ENCODE measurements at places on chromosomes 2 and 18.
A peak's percentile ranks its signal among the peaks of the same experiment; 100 is the strongest.

GRCh38 chr2:6139916-6140315 lies 447.7 kb downstream of the SOX11 start:
- no peak for DNase-seq

GRCh38 chr2:28487258-28487657 lies 8.6 kb upstream of the PLB1 start:
- DNase-seq = no peak

GRCh38 chr18:12361770-12362378 lies 15.2 kb downstream of the AFG3L2 start:
- no peak for DNase-seq

- DNase-seq = no peak
These were observed 511.5 kb downstream of the NYAP2 start for GRCh38 chr2:225911019-225911418.

DNA sequence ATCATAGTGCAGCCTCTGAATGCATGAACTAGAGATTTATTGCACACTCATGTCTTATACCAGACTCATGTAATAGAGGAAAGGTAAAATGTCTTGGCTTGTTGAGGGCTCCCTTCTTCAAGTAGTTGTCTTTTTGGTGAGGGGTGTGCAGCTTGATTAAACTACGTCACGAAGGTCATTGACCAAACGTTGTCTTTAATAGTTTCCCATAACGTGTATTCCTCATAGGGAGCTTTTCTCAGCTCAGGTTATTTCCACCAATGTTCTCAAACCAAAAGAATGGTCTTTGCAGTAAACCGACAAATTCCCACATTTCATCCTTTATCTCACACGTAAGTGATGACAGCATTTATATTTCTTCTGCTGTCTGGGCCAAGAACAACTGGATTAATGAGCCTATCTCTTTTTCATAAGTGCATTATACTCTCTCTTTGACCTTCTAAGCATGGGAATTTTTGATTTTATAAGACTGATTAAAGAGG lies 547.7 kb upstream of the ZEB2 start:
- DNase-seq = no peak

DNA sequence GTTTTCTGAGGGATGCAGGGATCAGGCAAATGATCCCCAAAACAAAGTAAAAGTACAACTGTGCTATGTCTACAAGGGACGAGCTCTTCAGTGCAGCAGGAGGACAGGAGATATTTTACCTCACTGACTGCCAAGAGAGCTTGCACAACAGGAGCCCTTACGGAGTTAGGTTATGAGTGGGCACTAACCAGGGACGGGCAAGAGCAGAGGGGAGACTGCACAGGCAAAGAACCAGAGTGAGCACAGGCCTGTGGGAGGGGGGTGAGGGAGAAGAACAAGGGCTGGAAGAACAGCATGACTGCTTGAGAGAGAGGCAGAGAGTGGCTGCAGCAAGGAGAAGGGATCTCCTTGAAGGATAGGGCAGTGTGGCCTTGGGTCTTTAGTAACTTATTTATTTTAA lies 101.1 kb upstream of the PID1 start:
- no peak for DNase-seq

DNA sequence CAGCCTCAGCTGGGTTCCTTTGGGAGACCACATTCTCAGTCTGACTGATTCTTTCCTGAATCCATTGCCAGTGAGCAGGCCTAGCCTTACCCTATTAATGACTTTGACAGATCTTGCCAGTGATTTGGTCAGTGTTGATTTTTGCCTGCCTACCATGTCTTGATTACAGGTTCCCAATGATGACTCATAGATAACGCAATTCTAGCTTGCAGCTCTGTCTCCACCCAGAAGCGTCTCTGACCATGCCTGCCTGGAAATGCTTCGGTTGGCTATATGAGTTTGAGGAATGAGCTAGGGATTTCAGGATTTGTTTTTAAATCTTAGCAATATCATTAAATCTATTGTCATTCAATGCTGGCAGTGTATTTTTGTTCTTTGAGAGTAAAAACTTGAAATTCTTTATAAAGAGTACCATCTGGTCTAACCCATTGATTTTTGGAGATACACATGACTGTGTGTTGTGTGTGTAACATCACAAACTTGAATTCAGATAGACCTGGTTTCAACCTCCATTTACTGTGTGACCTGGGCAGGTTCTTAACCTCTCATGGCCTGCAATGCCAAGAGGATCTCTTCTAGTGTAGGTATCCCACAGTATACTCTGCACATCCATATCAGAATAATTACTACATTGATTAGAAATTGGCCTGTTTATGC lies 57.0 kb downstream of the CCDC150 start:
- DNase-seq = no peak

- no peak for DNase-seq
These were observed 421.3 kb upstream of the MMADHC start for GRCh38 chr2:150008901-150009300.

GRCh38 chr2:174322746-174323145 lies 12.0 kb upstream of the SP9 start:
- no peak for DNase-seq

DNA sequence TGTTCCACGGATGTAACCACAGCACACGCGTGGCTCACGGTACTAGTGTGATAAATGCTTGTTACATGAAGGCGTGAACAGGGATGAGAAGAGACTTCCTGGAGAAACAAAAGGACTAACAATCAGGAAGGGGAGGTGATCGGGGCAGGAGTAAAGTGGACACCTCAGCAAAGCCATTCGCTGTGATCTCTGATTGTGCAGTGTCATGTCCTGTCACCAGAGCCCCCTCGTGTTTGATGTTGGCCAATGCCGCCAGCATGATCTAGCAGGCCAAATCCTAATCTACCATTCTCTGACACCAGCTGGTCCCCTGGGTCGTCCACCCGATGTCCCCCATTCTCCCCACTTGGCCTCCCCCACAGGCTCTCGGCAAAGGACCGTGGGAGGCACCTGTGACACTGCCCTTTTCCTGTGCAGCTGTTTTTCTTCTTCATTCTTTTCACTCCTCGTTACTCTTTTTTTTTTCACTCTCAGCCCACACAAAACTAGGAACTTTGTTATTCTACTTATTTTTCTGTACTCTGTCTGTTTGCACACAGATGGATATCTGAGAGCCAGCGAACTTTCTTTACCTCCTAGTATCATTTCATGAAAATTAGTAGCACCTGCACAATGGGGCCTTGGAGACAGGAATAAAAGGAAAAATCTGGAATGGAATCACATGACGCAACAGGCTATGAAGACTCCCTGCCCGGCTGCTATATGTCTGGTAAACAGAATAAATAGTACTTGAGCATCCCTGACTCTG lies 146.8 kb downstream of the TGIF1 start:
- peak; percentile 38 for DNase-seq

DNA sequence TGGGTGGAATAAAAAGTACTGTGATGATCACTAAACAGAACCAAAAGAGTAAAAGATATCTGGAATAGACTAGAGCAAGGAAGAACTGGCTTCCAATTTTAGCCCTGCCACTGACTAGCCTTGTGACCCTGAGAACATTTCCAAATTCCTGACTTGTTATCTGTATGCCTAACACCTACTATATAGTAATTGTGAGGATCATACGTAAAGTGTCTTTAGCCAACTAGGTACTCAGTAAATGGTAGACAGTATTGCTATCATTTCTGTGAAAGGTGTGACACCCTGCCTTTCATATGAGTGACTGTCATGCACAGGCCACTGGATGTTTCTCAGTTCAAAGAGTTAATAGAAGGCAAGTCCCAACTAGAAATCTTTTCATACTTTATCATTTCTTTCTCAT lies 29.8 kb downstream of the CYTIP start:
- no peak for DNase-seq

DNA sequence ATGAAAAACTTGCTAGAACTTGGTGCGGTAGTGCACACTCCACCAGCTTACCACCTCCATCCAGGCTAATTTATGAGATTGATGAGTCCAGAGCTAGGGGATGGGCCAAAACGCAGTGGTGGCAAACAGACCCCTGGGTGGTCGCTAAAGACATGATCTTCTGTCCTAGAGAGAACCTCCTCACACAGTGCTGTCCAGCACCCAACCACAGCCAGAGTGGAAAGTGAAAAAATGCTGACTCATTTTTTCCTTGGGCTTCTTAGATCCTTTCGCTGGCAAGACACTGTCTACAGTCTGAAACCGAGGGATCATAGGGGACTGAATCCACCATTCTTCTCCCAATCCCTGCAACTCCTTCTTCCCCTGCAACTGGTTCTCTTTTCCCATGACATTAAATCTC lies 4.1 kb downstream of the ANTXR1 start:
- no peak for DNase-seq

- no peak for DNase-seq
These were observed 28.8 kb downstream of the TTC32 start for GRCh38 chr2:19873014-19873413.

GRCh38 chr2:1234731-1235308 lies 178.4 kb upstream of the TPO start:
- no peak for DNase-seq

GRCh38 chr2:153595939-153596338 lies 117.4 kb upstream of the RPRM start:
- no peak for DNase-seq

DNA sequence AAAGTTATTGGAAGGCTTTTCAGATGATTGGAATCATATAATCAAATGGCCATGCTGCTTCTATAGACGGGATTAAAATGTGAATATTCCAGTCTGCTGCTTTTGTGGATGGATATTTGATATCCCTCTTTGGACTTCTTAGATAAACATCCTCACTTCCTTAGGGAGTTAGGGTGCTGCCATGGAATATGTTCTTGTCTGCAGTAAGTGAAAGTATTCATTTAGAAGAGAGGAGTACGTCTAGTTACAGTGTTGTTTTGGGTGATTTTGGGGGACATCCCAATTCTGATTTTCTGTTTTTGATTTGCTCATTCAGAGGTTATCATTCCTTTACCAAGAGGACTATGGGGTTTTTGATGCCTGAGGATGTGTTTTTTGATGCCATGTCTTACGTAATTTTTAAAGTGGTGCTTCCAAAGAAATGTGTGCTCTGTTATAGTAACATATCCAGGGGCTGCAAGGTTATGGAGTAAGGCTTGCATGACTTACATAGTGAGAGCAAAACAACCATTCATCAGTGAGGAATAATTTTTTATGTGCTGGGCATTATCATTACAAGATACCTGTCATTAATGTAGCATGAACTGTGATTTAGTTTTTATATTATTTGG lies 33.6 kb downstream of the ASXL3 start:
- DNase-seq = no peak

DNA sequence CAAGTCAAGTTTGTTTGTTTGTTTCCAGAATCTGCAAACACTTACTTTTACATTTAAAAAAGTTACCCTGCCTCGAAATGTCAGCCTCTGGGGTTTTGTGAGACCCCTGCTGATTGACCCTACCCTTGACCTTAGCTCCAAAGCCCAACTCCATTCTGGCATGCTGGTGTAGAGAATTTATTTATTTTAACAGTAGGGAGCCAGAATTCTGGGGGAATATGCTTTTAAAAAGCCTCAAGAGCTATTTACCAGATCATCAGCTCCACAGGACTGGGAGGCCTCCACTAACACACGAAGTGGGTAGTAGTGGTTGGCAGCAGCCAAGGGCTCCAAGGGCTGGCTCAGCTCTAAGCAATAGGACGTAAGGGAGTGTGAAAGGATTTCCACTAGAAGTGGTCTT lies 23.2 kb upstream of the GREB1L start:
- no peak for DNase-seq

DNA sequence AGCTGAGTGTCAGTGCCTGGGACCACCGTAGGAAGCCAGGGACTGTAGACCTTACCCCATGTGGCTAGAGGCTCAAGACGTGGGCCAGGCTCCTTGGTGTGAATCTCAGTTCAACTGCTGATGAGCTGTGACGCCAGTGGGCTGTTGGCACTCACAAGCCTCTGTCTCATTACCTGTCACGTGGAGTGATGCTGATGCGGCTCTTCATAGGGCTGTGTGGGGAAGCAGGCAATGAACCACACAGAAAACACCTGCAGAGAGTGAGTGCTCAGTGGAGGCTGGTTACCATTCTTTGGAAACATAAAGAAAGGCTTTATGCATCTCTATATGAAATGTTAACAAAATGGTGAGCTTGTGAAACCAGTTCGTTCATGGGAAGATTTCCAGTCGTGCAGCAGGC lies 36.1 kb downstream of the CREG2 start:
- no peak for DNase-seq

DNA sequence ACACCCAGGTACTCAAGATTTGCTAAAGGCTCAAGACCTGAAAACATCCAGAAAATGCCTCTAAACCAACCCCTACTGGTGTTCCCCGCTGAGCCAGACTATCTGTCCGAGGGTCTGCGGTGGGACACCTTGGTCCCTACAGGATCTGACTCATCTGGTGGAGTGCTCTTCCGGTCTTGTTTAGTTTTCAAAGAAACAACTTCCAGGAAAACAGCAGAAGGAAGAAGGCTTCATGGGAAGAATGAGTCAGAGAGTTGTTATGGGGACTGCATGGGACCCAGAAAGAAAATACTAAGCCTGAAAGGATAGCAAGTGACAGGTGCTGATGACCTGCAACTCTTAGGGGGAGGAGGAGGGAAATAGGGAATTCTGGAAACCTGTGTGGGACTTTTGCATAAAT lies 41.3 kb downstream of the ZFP36L2 start:
- no peak for DNase-seq

DNA sequence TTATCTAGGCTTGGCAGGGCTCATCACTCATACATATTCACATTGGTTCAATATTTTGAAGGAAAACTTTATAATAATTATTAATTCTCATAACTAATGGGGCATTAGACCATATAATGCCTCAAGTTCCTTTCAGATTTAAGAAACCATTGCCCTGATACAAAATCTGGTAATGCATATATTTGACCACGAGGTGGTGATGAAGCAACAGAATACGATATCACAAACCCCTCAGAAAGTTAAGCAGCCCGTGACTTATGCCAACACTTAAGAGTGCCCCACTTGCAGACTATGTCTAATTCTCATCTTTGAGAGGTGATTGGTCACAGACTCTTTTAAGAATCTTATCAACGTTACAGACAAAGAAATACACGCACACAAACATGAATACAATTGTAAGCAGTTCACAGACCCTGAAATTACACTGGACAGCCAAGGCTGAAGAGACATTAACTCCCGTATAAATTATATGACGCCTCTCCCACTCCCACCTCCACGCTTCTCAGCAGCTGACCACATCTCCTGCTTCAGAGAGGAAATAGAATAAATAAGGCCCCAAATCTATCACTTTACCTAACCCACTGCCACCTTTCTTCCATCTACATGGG lies 20.7 kb upstream of the DNAH6 start:
- DNase-seq = no peak

DNA sequence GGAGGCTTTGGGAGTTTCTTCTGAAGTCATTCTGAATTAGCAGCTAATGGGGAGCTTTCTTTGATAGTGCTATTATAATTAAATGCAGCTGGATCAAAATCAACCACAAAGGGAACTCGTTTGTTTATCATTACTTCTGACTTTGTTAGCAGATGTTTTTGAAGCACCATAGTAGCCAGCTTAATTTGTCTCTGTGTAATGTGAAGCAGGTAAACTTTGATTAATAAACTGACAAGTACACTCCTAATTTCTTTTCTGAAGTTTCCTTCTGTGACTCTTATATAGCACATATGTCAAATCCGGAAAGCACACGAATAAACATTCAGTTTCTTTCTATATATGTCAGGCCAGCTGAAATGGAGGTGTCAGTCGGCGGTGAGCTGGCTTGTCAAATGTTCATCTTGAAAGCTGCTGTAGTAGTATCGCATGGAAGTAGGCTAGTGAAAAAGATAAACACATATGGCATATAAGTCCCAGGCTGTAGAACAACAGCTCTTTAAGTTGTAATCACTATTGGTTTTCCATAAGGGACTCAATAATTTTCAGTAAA lies 451.9 kb upstream of the ZEB2 start:
- no peak for DNase-seq
